ENCODE measurements at places on chromosomes 1 and 21.
A peak's percentile ranks its signal among the peaks of the same experiment; 100 is the strongest.

DNA sequence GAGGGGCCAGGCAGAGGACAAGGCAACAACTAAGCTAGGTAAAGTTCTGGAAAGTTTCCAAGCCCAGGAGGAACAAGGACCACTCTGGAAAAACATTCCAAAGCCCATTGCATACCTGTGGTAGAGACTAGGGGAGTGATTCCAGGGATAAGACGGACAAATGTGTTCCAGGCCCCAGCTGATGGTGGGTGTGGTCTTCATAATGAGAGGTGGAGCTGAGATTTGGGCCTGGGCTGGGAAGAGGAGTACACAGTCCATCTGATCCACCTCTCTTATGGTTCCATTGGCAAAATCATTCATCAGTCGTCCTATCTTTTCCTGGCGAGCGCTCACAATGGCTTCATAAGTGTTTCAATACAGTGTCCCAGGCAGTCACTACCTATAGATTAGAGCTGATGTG is 4.5 kb downstream of the KLHDC7A start:
- no peak for DNase-seq

GRCh38 chr1:34845131-34845901 is 14.2 kb downstream of the SMIM12 start:
- DNase-seq = no peak

GRCh38 chr21:35236090-35236489 is 187.0 kb upstream of the RUNX1 start:
- DNase-seq = no peak

- DNase-seq = peak; percentile 98
These were observed 40.1 kb upstream of the SLC5A9 start for GRCh38 chr1:48182439-48182838.

- DNase-seq = no peak
These were observed 137.7 kb upstream of the SMYD2 start for GRCh38 chr1:214143006-214143992.

- no peak for DNase-seq
These were observed 11.7 kb downstream of the BPNT1 start for GRCh38 chr1:220077887-220078286.

- no peak for DNase-seq
These were observed 96.4 kb downstream of the C1orf21 start for GRCh38 chr1:184483101-184483683.

GRCh38 chr1:12315146-12315545 is 85.3 kb downstream of the VPS13D start:
- DNase-seq = no peak

DNA sequence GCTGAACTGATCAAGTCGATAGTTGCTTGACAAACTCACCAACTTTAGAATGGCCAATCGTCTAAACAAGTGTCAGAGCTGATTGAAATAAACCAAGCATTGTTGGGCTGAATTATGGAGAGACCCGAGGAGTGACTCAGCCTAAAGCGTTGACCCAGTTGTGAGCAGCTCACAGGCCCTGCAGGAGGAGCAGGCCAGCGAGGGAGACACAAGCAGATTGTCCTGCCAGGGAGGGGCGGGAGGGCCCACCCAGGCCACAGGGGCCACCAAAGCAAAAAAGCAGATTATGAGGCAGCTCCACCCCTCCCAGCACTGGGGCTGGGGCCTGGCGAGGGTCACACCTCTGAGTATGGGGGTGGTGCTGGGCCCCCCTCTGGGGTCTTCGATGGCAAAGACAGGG is 10.1 kb upstream of the MATN1 start:
- no peak for DNase-seq

- DNase-seq = no peak
These were observed 292.2 kb downstream of the RRAGC start for GRCh38 chr1:38567401-38567800.

GRCh38 chr1:54287176-54287650 is 87.2 kb downstream of the MRPL37 start:
- DNase-seq = peak; percentile 27

DNA sequence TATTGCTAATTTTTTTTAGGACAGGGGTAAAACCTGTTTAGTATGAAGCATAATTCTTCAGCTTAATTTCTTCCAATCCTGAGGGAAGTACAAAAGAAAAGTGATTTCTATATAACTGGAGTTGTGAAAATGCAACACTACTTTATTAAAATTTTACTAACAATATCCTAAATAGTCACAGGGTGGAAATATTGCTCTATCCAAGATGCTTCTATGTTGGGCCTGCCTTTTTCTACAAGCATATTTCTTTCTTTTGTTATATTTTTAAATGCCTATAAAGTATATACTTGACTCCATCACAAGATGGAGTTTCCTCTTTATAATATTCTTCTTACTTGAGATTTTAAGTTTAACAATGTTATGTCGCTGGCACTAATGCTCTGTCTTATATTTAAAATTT is 37.9 kb downstream of the DTL start:
- no peak for DNase-seq

All from NCI-H187 treated with DMSO at 0.1 percent for 48 hours (cell line).